ENCODE measurements at places on chromosomes 1 and 21.

DNA sequence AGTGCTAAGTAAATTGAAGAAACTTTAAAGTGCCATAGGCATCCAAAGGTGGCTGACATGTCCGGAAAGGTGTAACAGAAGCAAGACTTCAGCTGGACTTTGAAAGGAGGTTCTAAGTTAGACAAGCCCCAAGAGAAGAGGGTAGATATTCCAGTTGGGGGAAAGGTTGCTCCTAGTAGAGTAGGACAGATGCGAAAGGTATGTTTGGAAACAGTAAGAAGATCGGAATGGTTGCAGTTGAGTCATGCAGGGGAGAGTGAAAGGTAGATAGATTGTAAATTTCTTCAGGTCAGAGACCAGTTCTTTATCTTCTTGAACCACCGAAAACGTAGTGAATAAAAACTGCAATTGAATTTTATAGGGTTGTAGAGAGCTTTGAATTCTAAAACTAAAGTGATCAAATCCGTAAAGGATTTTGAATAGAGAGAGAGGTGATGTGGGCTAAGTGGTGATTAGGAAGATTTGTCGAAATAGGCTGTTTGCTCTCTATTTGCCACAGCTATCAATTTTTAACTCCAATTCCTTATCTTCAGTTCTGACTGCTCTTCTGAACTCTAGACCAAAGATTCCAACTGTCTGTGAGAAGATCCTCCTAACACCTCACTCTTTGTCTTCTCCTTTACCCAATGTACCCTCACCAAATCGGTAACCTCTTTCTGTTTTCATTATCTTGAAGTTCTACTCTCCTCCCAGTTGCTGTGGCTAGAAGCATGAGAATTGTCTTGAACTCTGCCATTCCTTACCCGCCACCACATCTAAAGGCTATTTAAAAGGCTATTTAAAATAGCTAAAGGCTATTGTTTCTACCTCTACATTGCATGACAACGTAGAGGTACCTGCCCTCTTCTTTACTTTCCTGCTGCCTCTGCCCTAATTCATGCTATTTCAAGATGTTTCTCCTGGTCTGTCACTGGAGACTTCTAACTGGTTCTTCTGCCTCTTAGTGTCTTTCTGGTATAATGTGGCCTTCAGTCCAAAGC, 16.7 kb downstream of the MACF1 start:
- DNase-seq = no peak

GRCh38 chr1:19179597-19180264, 30.3 kb downstream of the UBR4 start:
- no peak for DNase-seq

DNA sequence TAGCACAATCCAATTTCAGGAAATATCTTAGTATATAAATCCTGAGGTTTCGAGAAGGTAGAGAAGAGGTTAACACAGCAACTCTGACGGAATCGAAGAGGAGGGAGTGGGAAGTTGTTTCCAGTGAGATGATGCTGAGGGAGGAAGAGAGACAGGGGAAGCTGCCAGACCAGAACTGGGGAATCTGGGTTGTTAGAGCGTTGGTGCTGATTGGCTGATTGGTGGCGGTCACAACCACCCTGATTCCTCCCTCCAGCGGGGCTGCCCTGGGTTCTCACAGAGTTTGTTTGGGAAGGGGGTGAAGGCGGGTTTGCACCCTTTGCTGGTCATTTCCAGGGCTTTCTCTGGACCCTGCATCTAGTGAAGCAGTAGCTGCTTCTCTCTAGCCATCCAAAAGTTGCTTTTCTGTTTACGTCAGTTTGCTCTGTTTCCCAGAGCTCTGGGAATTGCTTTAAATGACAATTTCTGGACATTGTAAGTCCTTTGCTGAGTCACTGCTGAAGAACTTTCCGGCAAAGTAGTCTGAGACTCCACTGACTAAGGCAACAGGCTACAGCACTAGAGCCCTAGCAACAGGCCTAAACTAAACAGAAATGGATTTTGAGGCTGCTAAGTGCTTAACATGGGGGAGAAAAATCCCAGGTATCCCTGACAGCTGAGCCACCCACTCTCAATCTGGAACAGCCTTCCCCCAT, 90.1 kb downstream of the TENT5C start:
- no peak for DNase-seq

- DNase-seq = no peak
Measured at GRCh38 chr1:206744683-206745082, 25.9 kb upstream of the IL19 start.

DNA sequence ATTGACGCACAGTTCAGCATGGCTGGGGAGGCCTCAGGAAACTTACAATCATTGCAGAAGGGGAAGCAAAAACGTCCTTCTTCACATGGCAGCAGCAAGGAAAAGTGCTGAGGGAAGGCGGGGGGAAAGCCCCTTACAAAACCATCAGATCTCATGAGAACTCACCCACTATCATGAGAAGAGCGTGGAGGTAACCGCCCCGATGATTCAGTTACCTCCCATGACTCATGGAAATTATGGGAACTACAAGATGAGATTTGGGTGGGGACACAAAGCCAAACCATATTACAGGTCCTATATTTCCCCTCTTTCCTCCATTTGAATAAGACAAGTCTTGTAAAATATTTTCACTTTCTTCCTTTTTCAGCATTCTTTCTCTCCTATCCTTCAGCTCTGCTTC, 7.7 kb upstream of the TTLL7 start:
- DNase-seq = no peak

GRCh38 chr1:199264911-199265310, 626.1 kb downstream of the PTPRC start:
- no peak for DNase-seq

DNA sequence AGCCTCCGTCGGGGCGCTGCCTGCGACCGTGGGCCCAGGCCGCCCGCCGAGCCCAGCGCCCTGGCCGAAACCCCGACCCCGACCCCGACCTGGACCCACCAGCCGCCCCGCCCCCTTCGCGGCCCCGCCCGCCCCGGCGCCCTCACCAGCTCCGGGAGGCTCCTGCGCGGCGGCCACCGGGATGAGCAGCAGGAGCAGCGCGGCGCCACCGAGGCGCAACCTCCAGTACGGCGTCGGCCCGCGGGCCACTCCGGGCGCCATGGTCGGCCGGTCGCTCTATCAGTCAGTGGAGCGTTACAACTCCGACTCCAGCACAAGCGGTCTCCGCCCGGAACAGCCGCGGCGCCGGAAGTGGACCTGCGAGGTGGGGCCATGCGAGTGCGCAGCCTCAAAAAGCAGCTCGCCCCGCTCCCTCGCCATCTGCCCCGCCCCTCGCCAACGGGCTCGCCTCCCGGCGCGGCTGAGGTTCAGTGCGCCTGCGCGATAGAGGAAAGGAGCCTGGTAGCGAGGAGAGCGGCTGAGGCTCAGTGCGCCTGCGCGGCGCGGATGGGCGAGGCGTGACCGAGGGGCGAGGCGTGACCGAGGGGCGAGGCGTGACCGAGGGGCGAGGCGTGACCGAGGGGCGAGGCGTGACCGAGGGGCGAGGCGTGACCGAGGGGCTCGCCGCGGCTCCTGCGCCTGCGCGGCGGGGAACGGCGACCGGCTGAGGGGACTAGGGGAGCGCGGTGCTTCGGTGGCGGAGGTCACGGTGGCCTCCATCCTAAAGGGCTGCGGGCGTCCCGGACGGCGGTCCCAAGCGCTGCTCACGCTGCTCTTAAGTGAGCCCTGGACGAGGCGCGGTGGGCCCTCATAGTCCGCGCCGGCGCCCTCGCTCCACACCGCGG, at the start of gene PTTG1IP:
Gene PTTG1IP, minus strand, starts transcription at position 335 of the 884 bp plus-strand sequence. Its CDS starts 74 bp downstream, at position 261.
- DNase-seq = peak; percentile 99

Data from stimulated activated CD8-positive, alpha-beta memory T cell treated with anti-CD3 and anti-CD28 coated beads, Interleukin-15, amount 100 ng/mL, for 4 hours (primary cell).